Stimulated activated naive CD4-positive, alpha-beta T cell treated with Interleukin-2 at 50 U/mL for 16 hours (primary cell): ENCODE measurements at places on chromosomes 5 and 9.
A peak's percentile ranks its signal among the peaks of the same experiment; 100 is the strongest.

DNA sequence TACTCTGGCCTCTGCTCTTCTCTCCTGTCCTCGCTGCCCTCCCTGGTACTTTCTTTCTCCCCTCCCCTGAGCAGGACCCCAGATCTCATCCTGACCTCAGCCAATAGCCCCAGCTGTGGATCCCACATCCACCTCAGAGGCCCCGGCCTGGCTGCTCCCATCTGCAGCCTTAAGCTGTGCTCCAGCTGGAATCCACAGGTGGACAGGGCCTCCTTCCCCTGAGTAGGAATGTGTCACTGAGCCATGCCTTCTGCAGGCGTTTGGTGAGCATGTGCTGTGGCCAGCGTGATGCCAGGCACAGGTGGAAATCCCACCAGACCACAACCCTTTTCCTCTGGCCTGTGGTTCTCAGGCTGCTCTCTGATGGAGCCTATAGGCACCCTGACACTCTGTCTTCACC lies 68.9 kb downstream of the C5orf15 start:
- no peak for DNase-seq

DNA sequence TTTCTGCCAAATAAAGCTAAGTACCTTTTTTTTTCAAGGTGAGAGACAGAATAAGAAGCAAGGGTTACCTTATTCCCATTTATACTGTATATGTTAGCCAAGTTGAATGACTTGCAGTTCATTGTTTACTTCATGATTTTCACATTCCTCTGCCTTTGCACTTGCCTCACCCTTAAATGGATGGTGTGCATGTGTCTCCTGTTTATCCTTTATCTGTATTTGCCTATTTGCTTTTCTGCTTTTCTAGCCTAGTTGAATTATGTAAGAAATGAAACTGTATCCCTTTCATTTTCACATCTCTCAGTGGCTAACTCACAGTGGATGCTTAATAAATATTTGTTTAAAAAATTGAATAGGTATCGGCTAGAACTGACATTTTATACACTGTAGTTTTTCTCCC lies 200.8 kb upstream of the ST8SIA4 start:
- DNase-seq = no peak

DNA sequence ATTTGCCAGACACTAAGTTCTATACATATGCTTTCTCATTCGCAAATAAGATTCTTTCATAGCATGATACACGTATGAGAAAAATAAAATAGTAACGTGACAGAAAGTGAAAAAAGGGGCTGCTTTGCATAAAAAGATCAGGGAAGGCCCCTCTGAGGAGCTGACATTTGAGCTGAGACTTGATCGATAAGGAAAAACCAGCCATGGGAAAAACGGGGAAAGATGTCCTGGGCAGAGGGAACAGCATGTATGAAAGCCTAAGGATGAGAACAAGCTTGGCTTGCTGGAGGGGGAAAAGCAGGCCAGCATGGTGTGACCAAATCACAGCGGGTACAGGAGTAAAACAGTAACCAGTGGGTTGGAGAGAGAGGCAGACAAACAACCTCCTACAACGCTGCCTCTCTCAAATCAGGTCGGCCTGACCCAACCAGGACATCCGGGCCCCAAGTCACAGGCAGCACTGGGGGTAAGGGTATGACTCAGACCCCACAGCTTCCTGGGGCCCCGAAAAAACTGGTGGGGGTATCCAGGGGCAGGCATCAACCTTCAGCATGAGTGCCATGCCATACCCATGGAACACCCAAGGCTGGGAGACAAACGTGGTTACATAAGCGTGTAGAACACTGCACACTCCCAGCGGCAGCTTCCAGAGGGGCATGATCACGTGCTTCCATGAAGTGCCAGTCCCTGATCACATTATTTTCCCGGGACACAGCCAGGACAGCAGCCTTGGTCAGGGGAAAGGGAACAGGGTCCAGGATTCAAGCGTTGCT lies 2.2 kb downstream of the TNIP1 start:
- DNase-seq = peak; percentile 83

GRCh38 chr9:36764364-36765076 lies 191.8 kb downstream of the MELK start:
- no peak for DNase-seq

GRCh38 chr9:1604942-1605560 lies 410.1 kb upstream of the SMARCA2 start:
- no peak for DNase-seq

DNA sequence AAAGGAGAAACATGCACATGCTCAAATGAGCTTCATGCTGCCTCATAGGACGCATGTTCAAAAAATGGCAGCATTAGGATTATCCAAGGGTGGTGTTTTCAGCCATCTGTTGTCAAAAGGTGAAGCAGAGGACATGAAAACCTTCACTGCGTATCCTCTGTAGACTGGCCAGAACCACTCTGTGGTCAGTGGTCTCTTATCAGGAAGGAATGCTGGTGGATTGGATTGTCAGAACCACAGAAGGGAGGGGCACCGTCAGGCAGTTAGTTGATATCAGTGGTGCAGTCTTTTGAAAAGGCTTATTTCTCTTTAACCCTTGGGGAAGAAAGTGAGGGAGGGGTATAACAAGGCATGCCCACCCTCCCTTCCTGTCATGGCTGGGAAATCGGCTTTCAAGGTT lies 100.1 kb downstream of the FBXL7 start:
- DNase-seq = no peak

GRCh38 chr5:96814041-96814440 lies 6.3 kb upstream of the ERAP1 start:
- DNase-seq = no peak

GRCh38 chr9:125649826-125650225 lies 57.2 kb downstream of the MAPKAP1 start:
- DNase-seq = no peak

- no peak for DNase-seq
Observed at GRCh38 chr5:104372376-104372775, 809.8 kb upstream of the NUDT12 start.

- DNase-seq = peak; percentile 27
Observed at GRCh38 chr9:128946571-128947276, 679 bp downstream of the DOLK start.

GRCh38 chr5:168946363-168946762 lies 354.6 kb downstream of the SLIT3 start:
- no peak for DNase-seq

- DNase-seq = peak; percentile 24
Observed at GRCh38 chr5:83430130-83431010, 41.2 kb upstream of the VCAN start.

- no peak for DNase-seq
Observed at GRCh38 chr5:172632346-172633092, 8.5 kb upstream of the NEURL1B start.

GRCh38 chr9:16154521-16155078 lies 601.8 kb downstream of the CCDC171 start:
- no peak for DNase-seq

DNA sequence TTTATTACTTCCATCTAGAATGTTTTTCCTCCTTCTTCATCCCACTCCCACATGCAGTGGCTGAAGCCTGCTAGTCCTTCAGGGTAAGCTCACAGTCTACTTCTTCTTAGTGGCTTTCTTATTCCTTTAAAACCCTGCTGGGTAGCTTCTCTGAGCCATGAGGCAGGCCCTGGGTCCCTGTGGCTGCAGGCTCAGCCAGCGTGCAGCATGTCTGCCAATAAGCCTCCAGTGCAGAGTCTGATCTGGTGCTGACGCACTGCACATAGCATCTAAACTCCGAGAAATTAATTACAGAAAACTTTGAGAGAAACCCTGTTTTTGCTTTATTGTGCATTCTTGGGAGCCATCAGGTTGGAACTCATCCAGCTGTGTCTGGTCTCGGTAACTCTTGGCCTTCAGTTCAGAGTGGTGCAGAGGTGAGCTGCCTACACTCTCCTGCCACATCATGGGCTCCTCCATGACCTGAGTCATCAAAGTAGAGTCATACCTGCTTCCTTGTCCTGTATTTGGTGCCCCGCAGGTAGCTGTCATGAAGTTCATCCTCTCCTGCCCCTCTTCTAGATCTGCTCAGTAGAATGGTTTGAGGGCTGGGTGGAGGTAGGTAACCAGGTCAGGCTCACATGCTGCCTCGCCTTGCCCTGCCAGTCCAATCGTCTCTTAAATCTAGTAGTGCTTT lies 339.4 kb downstream of the KDM4C start:
- no peak for DNase-seq

DNA sequence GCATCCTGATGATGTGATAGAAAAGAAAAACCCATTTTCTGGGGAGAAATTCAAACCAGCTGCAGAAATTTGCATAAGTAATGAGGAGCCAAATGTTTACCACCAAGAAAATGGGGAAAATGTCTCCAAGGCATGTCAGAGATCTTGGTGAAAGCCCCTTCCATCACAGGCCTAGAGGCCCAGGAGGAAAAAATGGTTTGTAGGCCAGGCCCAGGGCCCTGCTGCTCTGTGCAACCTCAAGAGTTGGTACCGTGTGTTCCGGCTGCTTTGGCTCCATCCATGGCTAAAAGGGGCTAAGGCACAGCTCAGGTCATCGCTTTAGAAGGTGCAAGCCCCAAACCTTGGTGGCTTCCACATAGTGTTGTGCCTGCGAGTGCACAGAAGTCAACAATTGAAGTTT lies 543.1 kb downstream of the ZNF608 start:
- no peak for DNase-seq

GRCh38 chr5:132744659-132745058 lies 2.6 kb upstream of the CCNI2 start:
- no peak for DNase-seq
